ENCODE measurements at places on chromosomes 16 and 17.

GRCh38 chr17:19376811-19377210 is 1.5 kb upstream of the MAPK7 start:
- no peak for DNase-seq

- DNase-seq = no peak
Measured at GRCh38 chr16:87602001-87602775, at the start of gene JPH3. Gene JPH3 (plus strand): TSS chr16:87602508. CDS start chr16:87603147, 639 bp downstream.

DNA sequence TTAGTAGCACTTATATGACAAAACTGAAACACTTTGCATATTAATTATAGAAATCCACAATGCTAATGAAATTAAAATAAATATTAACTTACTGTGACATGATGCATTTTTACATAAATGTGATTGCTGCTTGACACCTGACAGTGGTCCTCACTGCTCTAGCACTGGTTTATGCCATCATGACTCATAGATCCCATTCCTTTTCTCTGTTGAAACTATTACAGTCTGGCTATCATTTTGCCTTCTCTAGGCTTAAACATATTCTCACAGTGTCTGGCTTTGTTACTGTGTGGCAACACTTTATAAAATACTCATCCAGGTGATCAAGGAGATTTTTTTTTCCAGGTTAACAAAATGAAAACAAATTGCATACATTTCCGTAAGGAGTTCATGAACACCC is 108.0 kb downstream of the MRTFB start:
- no peak for DNase-seq

DNA sequence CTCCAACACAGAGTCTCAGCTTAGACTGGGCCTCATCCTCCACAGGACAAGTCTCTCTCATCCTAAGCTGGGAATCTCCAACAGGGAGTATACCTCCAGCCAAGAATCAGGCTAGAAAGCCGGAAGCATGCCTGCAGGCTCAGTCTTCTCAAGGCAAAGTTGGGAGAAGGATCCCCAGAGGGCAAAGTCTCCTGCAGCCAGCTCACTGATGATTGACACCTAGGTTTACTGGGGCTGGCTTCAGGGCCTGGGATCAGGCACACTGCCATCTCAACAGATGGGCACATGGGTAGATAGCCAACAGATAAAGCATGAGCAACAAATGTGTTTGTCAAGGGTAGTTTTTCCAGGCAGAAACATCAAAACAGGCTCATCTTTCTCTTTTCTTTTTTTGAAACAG is 56.1 kb upstream of the TOX3 start:
- no peak for DNase-seq

- DNase-seq = no peak
Measured at GRCh38 chr16:50120711-50121110, 32.4 kb upstream of the TENT4B start.

DNA sequence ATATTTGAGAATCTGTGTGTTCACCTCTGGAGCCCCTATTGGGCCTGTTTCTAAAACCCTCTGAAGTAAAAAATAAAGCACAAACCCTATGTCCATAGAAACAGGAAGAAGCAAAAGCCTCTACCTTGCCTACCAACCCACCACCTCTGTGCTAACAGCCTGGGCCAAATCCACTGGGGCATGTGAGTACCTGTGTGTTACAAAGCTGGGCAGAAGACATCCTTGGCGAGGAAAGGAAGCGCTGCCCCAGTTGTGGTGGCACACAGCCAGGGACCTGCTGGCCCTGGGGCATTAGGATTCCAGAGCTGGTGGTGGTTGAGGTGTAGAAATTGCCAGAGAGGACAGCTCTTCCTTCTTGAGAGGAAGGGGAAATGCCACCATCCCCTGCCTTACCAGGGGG is 30.0 kb downstream of the MYO18A start:
- DNase-seq = no peak

DNA sequence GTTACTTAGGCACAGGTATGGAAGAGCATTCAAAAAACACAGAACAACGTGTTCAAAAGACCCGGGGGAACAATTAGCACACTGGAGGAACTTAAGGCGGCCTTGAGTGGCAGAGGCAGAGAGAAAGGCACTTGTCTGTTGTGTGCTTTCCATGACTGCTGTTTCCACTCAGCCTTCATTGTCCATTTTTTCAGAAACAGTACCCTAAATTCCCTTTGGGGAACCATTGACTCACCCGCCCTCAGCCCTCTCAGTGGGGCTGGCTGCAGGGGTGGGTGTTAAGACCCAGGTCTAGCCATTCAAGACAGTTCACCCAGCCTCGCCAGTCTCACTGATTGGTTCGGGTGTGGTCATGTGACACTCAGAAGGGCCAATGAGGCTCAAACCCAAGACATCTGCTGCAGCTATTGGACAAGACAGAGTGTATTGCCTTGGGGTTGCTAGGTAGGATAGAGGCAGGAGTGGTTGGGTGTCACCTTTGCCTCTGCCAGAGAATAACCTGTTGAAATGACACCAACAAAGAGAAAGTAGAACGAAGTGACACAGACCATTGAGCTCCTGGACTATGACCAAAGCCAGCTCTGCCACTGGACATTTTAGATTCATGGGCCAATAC is 19.6 kb upstream of the CEP20 start:
- DNase-seq = no peak

DNA sequence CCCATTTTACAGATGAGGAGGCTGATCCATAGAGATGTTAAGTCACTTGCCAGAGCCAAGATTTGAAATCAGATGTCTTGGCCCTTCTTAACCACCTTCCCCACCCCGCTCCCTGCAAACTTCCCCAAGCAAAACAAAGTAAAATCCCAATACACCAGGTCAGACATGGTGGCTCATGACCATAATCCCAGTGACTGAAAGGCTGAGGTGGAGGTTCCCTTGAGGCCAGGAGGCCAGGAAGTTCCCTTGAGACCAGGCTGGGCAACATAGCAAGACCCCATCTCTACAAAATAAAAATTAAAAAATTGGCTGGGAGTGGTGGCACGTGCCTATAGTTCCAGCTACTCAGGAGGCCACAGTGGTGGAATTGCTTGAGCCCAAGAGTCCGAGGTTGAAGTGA is 28.9 kb upstream of the CSNK2A2 start:
- no peak for DNase-seq

DNA sequence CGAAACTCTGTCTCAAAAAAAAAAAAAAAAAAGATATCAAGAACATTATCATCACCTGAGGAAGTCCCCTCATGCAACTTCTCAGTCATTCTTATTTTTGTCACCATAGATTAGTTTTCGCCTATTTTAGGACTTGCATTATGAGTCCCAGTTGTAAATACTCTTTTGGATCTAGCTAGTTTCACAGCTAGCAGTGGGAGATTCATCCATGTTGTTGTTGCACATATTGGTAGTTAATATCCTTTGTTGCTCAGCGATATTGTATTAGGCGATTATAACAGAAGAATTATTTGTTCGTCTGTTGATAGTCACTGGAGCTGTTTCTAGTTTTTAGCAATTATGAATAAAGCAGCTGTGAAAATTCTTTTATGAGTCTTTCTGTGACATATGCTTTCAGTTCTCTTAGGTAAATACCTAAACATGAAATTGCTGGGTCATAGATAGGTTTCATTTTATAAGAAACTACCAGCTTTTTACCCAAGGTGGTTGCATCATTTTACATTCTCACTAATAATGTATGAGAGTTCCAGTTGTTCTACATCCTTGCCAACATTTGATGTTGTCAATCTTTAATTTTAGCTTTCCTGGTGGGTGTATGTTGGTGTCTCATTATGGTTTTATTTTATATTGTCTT is 40.7 kb upstream of the MAP3K14 start:
- no peak for DNase-seq

DNA sequence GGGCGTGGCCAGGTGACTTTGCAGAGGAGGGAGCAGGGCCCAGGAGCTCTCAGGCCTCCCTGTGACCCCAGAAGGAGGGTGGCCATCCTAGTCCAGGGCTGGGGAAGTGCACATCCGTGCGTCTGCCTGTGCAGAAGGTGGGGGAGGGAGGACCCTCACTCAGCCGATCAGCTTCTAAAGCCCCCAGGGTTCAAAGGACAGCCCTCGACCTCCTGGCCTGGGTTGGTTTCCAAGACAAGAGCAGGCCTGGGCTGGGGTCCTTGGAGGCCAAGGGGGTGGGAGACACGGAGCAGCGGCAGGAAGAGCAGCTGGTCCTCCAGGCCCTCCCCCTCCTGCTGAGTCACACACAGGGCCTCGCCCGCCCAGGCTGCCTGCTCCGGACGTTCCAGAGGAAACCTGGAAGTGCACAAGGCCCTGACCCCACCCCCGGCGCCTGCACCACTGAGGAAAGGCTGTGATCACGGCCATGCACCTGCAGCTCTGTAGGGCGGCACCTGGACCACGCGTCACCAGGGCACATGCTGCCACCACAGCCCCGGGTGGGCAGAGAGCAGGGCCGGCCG is 67.1 kb upstream of the ZNF469 start:
- DNase-seq = no peak

DNA sequence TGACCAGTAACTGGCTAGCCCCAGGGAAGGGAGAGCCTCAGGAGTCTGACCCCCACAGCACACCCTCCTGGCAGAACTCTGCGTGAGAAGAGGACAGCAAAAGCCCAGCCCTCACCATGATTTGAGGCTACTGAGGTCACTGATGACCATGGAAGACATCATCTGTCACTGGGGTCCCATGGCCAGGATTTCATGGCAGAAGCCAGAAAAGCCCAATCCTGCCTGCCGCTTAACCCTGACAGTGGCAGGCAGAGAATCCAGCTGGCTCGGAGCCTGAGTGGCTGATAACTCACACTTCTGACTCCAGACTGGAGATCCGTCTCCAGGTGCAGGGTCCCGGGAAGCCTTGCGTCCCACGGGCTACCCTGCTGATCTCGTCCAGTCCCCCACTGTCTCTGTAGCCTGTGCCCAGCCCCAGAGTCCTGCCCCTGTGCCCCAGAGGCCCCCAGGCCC is 17.5 kb downstream of the GRIN2C start:
- DNase-seq = no peak

DNA sequence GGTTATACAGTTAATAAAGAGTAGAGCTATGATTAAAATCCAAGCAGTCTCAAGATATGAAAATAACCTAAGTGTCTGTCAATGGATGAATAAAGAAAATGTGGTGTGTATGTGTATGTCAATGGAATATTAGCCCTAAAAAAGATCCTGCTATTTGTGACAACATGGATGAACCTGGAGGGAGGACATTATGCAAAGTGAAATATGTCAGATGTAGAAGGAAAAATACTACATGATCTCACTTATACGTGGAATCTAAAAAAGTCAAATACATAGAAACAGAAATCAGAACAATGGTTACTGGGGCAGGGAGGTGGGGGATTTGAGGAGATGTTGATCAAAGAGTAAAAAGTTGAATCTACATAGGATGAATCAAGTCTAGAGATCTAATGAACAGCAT is 20.4 kb downstream of the BRIP1 start:
- DNase-seq = no peak

GRCh38 chr17:16351831-16352230 is 1.4 kb downstream of the CENPV start:
- no peak for DNase-seq

DNA sequence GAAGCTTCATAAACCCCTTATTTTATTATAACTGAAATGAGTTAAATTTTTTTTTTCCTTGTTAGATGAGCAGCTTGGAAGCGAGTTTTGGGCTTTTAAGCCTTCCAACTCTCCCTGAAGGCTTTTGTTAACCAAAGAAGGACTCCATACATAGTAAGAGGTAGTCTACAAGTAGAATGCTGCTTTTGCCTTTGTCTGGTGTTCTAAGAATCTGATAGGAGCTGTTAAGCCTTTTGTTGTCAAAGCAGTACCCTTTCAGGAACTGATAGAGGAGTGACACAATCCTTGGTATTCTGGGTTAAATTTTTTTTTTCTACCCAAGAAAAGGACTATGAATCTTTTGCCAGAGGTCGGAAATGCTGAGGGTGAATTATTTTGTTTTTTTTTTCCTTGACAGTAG is 26.1 kb downstream of the MAP2K4 start:
- DNase-seq = no peak

- DNase-seq = no peak
Measured at GRCh38 chr17:72120642-72121163, at the start of gene SOX9. Gene SOX9 (plus strand): TSS chr17:72121020. CDS start chr17:72121392, 372 bp downstream.

GRCh38 chr16:27844826-27845225 is 218.7 kb downstream of the GSG1L start:
- no peak for DNase-seq

DNA sequence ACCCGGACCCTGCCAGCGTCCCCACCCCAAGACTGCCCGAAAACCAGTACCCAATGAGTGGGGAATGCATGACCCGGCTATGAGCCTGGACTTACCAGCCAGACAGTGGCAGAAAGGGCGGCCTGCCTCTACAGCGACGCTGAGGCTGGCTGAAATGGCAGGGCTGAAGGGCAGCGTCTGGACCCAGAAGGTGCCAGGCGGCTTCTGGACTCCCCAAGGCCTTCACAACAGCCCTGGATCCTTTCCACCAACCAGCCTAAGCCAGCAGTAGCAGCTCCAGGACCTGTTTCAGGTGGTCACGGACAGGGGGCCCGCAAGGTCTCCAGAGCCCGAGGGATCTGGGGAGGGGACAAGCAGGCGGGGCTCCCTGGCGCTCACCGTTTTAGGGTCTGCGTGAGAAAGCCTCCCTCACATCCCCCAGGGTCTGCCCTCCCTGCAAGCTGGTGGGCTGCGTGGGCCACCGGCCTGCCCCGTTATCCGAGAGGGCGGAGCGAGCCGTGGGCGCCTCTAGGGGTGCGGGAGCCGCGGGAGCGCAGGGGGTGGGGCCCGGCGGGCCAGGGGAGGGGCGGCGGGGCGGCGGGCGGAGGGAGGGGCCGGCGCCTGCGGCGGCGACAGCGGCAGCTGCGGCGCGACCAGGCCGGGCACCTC is at the start of gene RIPOR1:
Gene RIPOR1, plus strand, starts transcription at position 608 of the 648 bp plus-strand sequence. CDS start 9,618 bp downstream, outside the sequence.
- no peak for DNase-seq

- no peak for DNase-seq
Measured at GRCh38 chr16:87864331-87864989, 4.8 kb downstream of the SLC7A5 start.

GRCh38 chr17:74024871-74025531 is 178.5 kb upstream of the RPL38 start:
- no peak for DNase-seq

GRCh38 chr16:52114379-52114778 is 432.6 kb downstream of the TOX3 start:
- DNase-seq = no peak

- DNase-seq = no peak
Measured at GRCh38 chr16:87389245-87389644, 2.9 kb upstream of the MAP1LC3B start.

- DNase-seq = no peak
Measured at GRCh38 chr16:86823888-86824671, 245.7 kb downstream of the FOXL1 start.

DNA sequence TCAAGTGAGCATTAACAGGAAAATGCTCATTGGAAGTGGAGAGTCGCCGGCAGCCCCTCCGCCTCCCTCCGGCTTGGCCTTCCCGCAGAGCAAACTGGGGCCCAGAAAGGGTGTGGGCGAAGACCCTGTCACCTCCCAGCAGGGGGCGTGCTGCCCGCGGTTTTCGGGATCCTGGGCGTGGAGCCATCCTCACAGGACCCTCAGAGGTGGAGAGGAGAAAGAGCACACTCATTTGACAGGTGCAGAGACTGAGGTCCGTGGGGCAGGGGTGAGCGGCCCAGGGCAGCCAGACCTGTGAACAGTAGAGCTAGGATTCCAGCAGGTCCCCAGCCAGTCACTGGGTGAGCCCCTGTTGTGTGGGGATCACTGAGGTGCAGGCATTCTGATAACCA is 1002.9 kb downstream of the KCNJ18 start:
- no peak for DNase-seq
